ENCODE measurements at places on chromosomes 7 and 10. TPM values are rescaled to one million over a fixed set of nuclear protein-coding genes. Genes with fewer than 3 reads are reported as not detected.

PLPP4 gene
- not detected for total RNA-seq

- DNase-seq, result no peak
Observed at GRCh38 chr7:119696336-119696735, 576.6 kb upstream of the KCND2 start.

LEP gene
- total RNA-seq, result 0.97 TPM

TUBAL3 gene
- not detected for total RNA-seq

DNA sequence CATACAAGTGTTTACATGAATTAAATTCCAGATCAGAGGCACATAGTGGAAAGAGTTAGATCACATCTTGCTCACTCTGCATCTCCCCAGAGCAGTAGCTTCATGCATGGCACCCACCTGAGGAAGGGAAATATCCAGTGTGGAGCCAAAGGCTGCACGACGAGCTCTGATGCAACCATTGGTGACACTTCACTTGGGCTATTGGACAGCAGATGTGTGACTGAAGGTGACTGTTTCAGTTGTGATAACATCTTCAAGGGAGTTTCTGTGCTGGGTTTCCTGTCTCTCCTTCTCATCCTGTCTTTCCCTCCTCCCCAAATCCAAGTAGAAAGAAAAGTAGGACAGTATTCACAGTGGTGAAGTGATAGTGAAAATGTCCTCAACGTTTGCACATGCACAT, 115.0 kb downstream of the TAF3 start:
- DNase-seq, result no peak

LIPJ gene
- total RNA-seq, result 0.87 TPM

DNA sequence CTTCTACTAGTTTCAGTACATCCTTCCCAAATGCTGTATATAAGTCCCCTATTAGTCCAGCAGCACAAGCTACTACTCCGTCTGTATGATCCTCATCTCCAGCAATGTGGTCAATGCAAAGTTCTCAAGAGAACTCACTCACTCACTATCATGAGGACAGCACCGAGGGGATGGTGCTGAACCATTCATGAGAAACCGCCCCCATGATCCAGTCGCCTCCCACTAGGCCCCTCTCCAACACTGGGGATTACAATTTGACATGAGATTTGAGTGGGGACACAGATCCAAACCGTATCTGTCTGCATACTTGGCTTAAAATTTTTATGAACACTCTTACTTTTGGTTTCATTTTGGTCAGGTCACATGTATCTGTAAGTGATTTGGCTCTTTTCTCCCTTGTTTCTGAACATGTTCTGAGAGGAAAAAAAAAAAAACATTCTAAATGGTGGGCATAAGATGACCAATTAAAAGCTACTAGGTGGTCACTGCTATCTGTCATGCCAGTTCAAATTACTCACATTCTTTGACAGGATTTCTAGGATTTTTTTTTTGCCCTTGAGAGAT, 60.1 kb downstream of the ZNF783 start:
- no peak for DNase-seq
